Hematopoietic multipotent progenitor cell treated with erythropoietin and hydrocortisone succinate and interleukin-3 and kit ligand, for 6 days (in vitro differentiated cells): ENCODE measurements at places on chromosomes 7 and 10.
A peak's percentile ranks its signal among the peaks of the same experiment; 100 is the strongest.

- DNase-seq, result no peak
These were observed 45.4 kb downstream of the RAMP3 start for GRCh38 chr7:45203036-45203435.

DNA sequence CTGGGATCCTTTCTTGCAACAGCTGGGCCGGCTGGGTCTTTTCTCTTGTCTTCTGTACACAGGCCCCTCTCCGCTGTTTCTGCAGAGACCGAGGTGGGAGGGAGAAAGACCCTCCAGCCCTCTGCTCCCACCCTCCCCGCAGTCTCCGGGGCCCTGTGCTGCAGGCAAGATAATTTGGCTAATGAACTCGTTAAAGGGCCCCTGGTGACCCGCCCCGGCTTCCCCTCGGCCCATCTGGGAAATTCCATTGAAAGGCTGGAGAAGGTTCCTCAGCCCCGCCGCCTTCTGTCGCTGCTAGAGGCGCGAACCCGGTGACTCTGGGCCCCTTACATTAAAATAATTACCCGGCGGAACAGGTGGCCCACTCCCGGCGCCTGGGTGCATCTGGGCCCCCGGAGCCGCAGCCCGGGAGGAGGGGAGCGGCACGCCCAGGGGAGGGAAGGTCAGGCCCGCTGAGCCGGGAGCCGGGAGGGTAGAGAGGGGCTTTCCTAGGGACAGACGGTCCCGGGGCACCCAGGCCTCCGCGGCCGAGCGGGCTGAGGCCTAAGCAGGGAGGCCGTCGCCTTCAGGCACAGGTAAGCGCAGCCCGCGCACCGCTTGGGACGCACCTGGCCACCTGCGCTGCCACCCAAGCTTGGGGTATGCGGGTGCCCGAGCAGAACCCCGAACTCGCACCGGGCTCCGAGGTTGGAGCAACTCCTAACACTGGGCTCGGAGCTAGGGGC, 7.3 kb upstream of the MNX1 start:
- DNase-seq, result no peak

DNA sequence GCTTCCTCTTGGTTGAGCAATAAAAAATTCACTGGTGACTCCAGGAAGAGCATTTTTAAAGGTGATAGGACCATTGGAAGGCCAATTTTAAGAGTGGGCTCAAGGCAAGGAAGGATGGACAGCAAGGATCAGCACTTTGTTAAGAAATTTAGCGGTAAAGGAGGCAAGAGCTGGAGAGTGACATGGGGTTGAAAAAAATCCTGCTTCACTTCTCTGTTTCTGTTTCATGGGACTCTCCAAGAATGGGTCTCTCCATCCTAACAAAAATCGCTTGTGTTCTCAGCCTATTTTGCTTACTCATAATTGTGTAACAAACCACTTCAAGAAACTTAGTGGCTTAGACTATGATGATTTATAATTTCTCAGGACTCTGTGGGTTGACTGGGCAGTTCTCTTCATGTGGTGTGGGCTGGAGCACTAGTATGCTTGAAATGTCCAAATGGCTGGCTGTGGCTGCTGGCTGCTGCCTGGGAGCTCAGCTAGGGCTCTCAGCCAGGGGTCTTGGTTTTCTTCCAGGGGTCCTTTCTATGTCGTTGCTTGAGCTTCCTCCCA, 59.8 kb upstream of the ZNRF2 start:
- peak; percentile 48 for DNase-seq

- DNase-seq, result no peak
These were observed 107.2 kb downstream of the SPDYE5 start for GRCh38 chr7:75599244-75599781.

DNA sequence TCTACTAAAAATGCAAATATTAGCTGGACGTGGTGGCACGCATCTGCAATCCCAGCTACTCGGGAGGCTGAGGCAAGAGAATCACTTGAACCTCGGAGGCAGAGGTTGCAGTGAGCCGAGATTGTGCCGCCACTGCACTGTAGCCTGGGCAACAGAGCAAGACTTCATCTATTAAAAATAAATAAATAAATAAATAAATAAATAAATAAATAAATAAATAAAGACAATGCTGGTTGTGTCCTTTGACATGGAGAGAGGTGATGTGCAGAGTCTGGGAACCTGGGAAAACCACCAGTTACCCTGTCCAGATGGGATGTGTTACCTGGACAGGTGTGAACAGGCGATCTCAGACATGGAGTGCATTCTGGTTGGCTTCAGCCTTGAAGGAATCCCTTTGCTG, 102.5 kb downstream of the COBL start:
- no peak for DNase-seq

GRCh38 chr10:129258283-129258923, 208.6 kb upstream of the MGMT start:
- no peak for DNase-seq

DNA sequence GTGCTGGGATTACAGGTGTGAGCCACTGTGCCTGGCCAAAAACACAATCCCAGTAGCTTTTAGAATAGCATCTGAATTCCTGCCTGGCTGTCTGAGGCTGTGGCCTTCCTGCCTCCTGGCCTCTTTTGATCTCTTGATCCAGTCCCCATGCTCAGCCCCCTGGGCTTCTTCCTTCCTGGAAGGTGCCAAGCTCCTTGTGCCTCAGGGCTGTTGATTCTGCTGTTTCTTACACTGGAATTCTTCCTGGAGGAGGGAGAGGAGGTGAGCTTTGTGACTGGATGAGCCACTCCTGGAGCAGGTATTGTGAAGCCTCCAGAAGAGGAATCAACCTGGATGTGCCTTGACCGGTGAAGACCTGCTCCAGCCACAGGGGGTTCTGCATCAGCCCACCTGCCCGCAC, 17.3 kb upstream of the MKI67 start:
- no peak for DNase-seq

- no peak for DNase-seq
These were observed 46.0 kb downstream of the RNF133 start for GRCh38 chr7:122652876-122653275.

- DNase-seq, result no peak
These were observed 18.5 kb upstream of the CFAP46 start for GRCh38 chr10:132960631-132961419.

- DNase-seq, result no peak
These were observed 23.2 kb downstream of the NOLC1 start for GRCh38 chr10:102175415-102175814.

DNA sequence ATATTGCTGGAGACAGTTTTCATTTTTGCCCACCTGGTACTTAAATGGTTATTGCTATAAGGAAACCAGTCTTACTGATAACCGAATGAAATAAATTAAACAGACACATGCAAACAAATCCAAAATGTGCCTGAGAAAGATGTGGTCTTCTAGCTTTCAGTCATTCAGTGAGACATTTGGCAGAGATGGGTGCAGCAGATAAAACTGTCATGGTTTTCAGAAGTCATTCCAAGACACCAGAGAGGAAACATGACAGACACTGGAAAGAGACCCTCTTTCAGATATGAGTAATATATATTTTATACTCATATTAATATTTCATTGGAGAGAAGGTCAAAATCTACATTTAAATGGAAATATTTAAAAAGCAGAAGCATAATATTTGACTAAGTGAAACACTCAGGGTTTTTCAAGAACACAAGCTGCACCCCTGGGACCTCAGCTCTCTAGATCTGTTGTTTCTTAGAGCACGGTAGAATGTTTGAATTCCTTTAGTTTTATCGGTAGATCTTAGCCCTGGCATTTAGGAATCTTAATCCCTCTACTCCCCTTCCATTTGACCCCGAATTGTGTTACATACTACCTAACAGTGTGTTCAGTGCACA, 246.1 kb downstream of the AUTS2 start:
- DNase-seq, result no peak

- peak; percentile 21 for DNase-seq
These were observed 11.8 kb downstream of the INPP5A start for GRCh38 chr10:132549371-132549770.

- no peak for DNase-seq
These were observed 104.6 kb downstream of the CALN1 start for GRCh38 chr7:72307566-72307965.

DNA sequence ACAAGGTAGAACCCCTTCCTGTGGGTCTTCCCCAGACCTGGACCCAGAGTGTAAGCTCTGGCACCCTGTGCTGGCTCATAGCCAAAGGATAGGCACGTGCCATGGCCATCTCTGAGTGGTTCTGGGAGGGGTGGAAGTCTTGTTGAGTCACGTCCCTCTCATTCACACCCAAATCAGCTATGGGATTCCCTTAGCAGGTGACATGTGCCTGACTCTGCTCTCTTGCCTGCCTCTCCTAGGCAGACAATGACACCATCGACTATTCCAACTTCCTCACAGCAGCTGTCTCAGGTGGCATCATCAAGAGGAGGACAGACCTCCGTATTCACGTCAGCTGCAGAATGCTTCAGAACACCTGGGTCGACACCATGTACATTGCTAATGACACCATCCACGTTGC, 59.8 kb downstream of the C10orf120 start:
- DNase-seq, result no peak

- DNase-seq, result no peak
These were observed 14.1 kb upstream of the CCSER2 start for GRCh38 chr10:84314275-84314674.

DNA sequence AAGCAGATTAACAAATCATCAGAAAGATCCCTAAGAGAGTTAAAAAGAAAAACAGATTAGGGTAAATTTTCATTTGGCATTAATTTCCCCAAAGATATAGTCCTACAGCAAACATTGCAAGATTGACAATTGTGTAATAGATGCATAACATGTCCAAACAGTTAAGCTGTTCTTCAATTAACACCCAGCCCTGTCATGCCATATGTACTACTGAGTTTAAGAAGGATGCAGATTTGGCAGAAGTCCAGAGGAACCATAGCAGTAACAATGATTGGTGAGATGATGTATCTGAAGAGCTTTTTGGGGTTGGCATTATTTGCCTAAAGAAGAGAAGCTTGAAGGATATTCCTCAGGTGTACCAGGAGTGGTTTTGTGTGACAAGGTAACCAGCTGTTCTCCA, 287.6 kb downstream of the LRMDA start:
- DNase-seq, result peak; percentile 9

GRCh38 chr7:70472601-70473237, 659.2 kb upstream of the GALNT17 start:
- no peak for DNase-seq

- DNase-seq, result peak; percentile 85
These were observed 76.8 kb downstream of the TPST1 start for GRCh38 chr7:66281678-66282590.

- DNase-seq, result no peak
These were observed 798.1 kb downstream of the GATA3 start for GRCh38 chr10:8852546-8852945.

- no peak for DNase-seq
These were observed 7.9 kb downstream of the LUC7L2 start for GRCh38 chr7:139367438-139368155.

- DNase-seq, result peak; percentile 81
These were observed 67.6 kb downstream of the MCU start for GRCh38 chr10:72759584-72759983.

GRCh38 chr7:152341039-152341913, 94.5 kb downstream of the KMT2C start:
- peak; percentile 70 for DNase-seq

DNA sequence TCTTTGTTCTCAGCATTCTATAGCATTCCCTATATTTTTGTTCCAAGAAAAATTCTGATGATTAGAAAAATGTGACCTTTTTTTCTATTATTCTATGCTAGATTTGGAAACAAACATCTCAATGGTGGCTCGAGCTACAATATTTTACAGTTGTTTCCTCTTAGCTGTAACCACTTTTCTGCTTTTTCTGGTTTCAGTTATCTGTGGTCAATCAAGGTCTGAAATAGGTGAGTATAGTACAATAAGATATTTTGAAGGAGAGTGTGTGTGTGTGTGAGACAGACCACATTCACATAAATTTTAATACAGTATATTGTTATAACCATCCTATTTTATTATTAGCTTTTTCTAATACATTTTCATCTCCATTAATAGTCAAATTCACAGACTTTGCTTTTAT, 564.5 kb upstream of the GHITM start:
- DNase-seq, result no peak

DNA sequence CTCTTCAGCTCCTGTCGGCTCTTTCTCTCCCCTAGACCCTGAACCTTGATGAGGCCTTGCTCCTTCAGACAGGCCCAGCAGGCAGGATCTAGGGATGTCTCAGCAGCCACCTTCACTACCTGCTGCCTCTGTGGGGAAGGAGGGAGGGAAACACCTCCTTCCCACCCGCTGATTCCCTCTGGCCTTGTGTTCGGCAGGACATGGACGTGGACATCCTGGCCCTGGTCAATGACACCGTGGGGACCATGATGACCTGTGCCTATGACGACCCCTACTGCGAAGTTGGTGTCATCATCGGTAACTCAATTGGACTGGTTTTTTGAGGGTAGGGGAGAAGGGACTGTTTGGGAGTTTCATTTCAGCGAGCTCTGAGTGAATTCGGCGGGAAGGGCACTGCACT, 20.3 kb downstream of the HKDC1 start:
- DNase-seq, result no peak
